Epithelial cell of prostate (primary cell): ENCODE measurements at places on chromosomes 1 and 21.

GRCh38 chr1:10866321-10867093 is 70.1 kb upstream of the CASZ1 start:
- no peak for DNase-seq

DNA sequence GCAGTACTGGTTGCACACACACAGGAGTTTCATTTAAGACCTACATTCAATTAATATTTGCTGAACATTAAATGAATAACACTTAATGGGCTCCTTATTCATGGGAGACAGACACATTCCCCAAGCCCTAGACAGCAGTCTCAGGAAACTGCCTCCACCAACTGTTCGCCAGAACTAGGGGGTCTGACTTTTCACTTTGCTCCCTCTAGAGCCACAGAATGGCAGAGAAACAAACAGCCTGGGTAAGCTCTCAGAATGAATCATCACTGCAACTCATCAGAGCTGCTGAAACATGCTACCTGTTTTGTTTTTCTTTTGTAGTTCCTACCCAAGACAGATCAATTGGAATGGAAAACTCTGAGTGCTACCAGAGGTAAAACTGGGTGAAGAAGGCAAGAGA is 31.7 kb downstream of the ELK4 start:
- peak; percentile 52 for DNase-seq

DNA sequence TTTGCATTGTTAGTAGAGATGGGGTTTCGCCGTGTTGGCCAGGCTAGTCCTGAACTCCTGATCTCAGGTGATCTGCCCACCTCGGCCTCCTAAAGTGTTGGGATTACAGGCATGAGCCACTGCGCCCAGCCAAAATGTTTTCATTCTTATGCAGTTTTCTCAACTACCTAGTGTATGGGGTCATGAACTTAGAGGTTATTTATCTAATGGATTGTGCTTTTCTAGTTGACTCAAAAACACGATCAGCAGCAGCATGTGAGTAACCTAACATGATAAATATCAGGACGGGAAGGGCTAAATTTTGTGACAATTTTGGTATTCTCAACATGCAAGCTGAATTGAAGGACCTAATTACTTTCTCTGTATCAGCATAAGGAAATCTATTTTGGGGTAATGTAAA is 9.2 kb upstream of the CD84 start:
- no peak for DNase-seq

DNA sequence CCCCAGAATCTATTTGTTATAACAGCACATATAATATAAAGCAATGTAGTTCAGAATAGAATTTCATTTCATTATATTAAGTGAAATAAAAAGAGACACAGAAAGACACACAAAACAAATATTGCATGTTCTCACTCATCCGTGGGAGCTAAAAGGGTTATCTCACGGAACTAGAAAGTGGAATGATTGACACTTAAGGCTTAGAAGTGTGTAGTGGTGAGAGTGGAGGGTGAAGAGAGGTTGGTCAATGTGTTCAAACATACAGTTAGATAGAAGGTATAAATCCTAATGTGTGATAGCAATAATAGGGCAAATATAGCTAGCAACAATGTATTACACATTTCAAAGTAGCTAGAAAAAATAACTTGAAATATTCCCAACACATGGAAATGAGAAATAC is 1001.7 kb upstream of the TMPRSS15 start:
- no peak for DNase-seq

DNA sequence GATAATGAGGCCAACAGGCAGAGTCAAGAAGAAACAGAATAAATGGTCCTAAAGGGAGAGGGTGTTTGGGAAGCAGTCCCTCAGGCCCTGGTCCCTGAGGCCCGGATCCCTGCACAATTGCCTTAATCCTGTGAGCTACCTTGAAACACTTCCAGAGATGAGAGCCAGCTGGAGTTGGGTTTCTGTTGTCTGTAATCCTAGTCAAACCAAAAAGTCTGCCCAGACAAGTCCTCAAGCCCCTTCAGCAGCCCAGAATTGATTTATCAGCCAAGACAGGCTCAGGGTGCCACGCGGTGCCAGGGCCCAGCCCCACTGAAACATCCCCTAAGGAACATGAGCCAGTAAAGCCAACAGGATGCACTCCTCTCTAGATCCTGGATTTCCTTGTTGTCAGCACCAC is 16.4 kb upstream of the CLSTN1 start:
- no peak for DNase-seq

DNA sequence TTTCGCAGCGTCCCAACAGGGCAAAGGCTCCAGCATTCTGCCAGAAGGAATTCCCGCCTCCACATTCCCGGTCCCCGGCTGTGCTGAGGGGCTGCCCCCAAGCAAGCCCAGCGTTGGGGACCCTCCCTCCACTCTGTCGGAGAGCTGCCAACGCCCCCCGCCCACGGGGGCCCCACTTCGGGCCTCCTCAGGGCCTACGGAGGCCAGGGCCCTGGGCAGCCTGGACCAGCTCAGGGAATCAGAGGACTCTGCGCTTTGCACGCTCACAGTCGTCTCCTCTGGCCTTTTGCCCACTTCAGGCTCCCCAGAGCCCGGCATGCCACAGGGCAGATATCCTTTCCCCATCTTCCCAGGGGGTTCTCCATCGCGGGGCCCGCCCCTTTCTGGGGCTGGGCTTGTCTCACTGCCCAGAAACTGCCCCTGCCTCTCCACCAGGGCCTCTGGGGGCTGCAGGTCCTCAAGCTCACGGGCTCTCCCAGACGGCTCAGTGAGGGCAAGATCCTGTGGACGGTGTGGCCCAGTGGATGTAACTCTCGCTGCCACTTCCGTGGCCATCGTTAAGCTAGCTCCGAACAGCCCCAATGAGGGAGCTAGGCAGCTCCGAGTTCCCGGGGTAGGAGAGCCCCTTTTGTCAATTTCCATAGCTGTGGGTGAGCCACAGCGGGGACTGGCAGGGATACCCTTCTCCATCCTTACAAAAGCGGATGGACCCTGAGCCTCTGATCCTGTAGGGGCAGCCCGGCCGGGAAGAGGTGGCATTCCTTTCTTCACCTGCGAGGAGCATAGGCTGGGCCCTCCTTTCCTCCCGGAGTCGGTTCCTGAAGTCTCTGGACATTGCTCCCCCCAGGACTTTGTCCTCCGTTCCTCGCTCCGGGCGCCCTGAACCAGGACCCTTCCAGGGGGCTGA is 2.8 kb downstream of the ITPKB start:
- no peak for DNase-seq
